HFF-Myc (cell line): ENCODE measurements at places on chromosomes 2 and 18.
A peak's percentile ranks its signal among the peaks of the same experiment; 100 is the strongest.

DNA sequence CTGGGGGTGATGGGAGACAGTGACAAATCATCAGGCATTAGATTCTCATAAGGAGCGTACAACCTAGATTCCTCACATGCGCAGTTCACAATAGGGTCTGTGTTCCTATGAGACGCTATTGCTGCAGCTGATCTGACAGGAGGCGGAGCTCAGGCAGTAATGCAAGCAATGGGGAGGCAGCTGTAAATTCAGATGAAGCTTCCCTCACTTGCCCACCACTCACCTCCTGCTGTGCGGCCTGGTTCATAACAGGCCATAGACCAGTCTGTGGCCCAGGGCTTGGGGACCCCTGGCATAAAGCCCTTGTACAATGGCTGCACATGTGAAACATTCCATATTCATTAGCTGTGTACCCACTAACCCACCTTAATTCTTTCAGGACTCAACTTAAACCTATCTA lies 18.0 kb downstream of the NMUR1 start:
- DNase-seq = no peak

DNA sequence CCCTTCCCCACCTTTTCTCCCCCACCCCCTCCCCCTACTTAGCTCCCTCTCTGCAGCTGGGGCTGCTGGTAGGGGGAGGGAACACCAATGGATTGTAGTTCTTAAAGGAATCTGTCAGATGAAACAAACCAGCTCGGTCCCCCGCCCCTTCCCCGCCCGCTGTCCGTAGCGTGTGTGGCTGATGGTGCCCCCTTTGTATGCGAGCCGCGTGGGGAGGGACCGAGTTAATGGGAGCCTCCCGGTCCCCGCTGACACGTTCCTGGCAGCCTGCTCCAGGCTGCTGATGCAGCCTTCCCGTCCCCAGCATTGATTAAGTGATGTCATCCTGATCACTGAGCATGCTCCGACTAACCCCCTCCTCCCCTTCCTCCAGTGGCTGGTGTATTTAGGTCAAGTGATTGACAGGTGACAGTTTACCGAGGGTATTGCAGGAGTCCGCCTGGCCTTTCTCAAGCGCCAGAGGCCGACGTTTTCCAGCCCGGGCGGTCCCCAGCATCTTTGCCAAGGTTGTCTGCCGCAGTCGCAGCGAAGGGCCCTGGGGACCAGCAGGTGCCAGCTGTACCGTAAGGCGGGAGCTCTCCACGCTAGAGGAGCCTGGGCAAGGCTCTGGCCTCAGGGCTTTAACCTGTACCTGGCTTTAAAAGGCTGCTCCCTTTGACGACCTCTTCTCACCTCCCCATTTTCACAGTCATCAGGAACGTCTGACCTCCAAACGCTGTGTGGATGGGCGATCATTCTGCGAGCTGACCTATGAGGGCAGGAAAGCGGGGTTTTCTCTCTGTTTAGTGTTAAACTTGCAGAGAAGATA lies 1.8 kb downstream of the KIF5C start:
- DNase-seq = no peak

- no peak for DNase-seq
These were observed 121.3 kb downstream of the AGAP1 start for GRCh38 chr2:235614900-235615712.

- no peak for DNase-seq
These were observed 22.6 kb downstream of the MEIS1 start for GRCh38 chr2:66457545-66457944.

DNA sequence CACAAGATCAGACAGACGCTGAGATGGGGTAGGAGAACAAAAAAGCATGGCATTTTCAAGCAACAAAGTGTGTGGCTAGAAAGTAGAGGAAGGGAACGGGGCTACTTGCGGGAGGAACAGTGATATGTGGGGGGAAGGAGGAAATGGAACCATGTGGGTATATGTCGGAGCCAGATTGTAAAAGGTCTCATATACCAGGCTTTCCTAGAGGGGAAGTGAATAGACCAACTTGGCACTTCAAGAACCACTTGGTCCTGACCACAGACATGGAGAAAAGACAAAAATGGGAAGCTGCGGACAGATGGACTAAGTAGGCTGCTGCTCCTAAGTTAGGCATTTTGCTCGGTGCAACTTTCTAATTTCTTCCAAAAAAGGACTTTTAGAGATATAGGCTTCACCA lies 196.0 kb downstream of the DCC start:
- no peak for DNase-seq

DNA sequence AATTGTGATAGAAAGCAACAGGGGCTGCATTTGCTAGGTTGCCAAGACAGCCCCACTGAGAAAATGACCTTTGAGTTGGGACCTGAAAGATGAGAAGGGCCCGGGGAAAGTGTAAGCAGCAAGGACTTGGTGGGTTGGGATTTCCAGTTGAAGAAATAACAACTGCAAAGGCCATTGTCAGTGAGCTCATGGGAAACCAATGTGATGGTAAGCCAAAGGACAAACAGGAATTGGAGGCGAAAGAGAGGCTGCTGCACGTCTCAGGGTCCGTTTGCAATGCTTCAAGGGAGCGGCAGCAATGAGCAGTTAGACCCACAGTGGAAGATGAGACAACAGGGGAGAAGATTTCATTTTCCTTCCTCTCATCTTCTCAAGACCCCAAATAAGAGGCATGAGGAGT lies 51.5 kb upstream of the RGPD4 start:
- no peak for DNase-seq

DNA sequence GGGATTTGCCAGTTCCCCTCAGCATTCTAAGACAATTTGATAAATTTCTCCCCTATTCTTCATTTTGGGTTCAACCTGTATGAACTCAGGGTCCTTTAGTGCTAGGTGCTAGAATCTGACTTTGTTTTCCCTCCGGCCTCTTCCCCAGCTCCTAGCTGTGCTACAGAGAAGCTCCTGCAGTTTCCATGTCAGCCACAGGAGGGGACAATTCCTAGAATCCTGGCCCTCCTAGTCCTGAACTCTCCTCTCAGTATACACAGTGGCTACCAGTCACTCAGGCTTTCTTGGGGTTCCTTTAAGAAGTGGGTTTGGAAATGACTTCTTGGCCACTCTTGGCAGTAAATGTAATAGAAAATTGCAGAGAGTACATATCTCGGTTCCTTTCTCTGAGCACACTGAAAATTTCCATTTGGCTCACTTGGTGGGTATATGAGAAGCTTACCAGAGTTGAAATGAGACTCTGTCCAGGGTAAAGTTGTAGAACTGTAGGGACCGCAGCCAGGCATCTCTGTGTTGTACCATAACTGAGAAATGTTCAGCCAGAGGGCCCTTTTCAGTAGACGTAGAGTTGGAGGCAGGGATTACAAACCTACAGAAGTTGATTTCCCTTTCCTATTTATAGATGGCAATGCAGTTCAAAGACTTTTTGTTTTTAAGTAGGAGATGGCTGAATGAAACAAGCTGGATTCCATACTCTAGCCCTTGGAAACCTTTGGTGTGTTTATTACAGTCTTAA lies 5.0 kb upstream of the CHST10 start:
- DNase-seq = no peak

GRCh38 chr2:61015976-61016375 lies 1.5 kb upstream of the PEX13 start:
- DNase-seq = no peak

DNA sequence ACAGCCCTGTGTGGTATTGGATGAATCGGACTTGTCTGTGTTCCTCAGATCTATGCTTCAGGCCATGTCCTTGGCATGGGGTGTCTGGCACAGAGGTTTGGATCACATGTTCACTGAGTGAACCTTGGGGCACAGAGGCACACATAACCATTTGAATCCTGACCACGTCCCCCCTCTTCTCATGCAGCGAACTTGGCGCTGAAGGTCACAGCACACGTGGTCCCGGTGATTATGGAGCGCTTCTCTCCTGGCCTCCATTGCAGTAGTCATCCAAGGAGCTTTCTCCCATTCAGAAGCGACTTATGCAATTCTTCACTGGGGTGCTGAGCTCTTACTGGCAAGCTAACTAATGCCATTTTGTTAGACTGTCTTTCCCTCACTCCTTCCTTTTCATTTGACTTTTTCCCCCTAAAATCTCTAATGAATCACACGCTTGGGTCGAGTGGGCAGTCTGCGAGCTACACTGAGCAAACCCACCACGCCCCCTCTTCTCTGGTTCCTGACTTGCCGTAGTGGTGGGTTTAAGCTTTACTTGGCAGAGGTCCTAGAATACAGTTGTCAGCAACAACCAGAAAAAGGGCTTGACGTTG lies 59.4 kb downstream of the KCNG2 start:
- DNase-seq = no peak

GRCh38 chr2:181153886-181154285 lies 173.5 kb downstream of the UBE2E3 start:
- DNase-seq = no peak

GRCh38 chr2:221124532-221125240 lies 447.4 kb downstream of the EPHA4 start:
- no peak for DNase-seq

- DNase-seq = peak; percentile 99
These were observed 265.9 kb downstream of the CELF4 start for GRCh38 chr18:37299471-37300304.

DNA sequence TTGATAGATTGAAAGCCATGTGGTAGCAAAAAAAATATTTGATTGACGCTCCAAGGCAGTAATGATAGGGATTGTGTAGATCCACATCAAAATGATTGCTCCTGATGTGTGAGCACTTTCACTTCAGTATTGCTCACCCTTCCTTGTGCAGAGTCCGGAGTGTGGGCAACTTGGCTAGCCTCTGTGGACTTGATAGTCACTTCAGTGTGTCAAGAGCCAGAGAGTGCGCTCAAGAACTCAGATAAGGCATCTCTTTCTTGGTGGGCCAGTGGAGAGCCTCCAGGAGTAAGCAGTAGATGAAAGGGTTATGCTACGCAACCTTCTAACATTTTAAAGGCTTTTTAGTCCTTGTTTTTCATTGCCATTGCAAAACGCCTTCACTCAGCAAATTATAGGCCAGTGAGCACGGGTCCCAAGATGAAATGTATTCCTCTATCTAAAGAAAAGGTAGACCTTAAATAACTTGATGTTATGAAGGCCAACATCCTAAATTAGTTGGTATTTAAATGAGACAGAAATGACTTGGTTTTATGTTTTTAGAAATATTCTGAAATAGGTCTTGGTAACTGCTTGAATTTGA lies 84.4 kb downstream of the MEIS1 start:
- no peak for DNase-seq

DNA sequence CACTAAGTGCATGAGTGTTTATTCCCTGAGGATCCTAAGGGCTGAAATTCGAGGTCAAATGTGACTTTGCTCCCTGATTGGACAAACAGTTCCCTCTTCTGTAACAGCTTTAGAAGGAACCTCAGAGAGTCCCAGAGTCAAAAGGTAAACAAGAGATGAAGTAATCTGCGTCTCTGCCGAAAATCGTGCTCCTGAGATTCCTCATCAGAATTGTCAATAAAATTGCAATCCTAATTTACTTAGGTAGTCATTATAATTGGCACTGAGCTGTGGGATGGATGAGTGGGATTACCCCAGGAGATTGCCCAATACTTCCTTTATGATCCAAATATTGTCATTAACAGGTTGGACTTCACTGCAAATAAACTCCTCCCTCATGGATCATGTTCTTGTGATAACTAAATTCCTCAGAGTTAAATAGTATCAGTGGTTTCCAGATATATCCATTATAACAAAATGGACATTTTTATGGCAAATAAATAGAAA lies 907 bp upstream of the SUCLG1 start:
- no peak for DNase-seq

DNA sequence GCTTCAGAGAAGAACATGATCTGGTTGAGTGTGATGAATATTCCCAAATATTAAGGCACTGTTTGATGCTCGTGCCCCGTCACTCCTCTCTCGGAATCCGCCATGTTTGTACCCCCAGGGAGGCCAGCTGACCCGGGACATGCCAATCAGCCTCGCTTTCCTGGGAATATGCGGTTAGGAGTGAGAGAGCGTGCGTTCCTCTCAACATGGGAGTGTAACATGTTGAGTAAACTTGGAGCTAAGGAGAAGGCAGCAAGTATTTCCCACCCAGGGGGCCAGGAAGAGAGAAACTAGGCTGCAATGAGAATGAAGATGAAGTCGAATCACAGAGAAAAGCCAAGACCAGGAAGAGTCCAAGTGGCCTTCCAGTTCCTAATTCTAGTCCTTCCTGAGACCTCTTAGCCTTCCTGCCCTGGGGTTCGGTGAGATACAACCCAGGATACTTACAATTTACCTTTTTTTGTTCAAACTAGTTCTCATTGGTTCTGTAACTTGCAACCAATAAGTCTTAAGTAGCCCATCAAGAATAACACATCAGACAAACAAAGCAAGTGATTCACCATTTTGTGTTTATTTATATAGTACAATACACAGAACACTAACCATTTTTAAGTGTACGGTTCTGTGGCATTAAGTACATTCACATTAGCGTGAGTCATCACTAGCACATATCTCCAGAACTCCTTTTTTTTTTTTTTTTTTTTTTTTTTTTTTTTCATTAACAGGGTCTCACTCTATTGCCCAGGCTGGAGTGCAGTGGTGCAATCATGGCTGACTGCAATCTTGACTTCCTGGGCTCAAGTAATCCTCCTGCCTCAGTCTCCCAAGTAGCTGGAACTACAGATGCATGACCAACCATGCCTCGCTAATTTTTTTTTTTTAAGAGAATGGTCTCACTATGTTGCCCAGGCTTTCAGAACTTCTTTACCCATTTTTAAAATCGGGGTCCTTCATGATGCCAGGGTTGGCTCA lies 36.4 kb upstream of the SLC1A4 start:
- peak; percentile 59 for DNase-seq

- no peak for DNase-seq
These were observed 2.3 kb downstream of the MBOAT2 start for GRCh38 chr2:9001229-9001628.
